Kidney glomerular epithelial cell (primary cell): ENCODE measurements at places on chromosomes 12 and 14.

- no peak for DNase-seq
These were observed 30.2 kb upstream of the NAV3 start for GRCh38 chr12:77800501-77800900.

DNA sequence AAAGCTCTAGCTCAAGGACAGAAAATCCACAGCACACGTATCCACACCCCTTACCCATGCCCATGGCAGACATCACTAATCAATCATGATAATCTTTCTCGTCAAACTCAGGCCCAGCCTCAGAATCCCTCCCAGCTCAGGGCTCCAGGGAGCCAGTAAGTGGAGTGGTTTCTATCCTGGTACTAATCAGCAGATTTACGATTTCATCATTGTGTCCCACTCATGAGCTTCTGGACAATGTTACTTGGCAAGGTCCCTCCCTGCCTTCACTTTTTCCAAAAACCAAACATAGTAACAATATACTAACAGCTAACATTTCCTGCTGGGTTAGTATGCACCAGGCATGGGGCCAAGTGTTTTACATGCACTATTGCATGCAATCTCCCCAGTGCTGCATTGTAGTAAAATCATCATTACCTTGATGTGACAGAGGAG is 45.8 kb upstream of the NCOR2 start:
- no peak for DNase-seq

GRCh38 chr14:23114120-23114458 is 5.0 kb downstream of the CEBPE start:
- DNase-seq, result no peak

GRCh38 chr14:24108336-24108874 is 6.2 kb upstream of the DCAF11 start:
- no peak for DNase-seq
